ENCODE measurements at places on chromosomes 6 and 20.

GRCh38 chr6:43510827-43511163, 649 bp upstream of the LRRC73 start:
- no peak for DNase-seq

- peak; percentile 33 for DNase-seq
These were observed 5.2 kb downstream of the AGPAT4 start for GRCh38 chr6:161268531-161269210.

DNA sequence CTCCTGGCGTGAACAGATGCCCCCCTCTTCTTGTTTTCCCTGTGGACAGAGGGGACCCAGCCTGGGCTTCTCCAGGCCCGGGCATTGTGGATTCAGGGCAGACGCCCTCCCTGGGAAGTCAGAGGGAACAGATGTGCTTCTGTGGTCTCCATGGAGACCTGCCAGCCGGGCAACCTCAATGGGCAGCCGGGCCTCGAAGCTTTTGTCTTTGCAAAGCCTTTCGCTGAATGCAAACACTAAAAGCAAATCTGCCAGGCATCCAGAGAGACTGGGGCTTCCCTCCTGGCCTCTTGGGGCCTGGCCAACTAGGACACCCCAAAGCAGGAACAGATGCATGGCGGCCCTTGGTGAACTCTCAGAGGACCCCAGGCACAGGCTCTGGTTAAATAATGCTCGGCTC, 370.0 kb upstream of the SULF2 start:
- DNase-seq, result no peak

DNA sequence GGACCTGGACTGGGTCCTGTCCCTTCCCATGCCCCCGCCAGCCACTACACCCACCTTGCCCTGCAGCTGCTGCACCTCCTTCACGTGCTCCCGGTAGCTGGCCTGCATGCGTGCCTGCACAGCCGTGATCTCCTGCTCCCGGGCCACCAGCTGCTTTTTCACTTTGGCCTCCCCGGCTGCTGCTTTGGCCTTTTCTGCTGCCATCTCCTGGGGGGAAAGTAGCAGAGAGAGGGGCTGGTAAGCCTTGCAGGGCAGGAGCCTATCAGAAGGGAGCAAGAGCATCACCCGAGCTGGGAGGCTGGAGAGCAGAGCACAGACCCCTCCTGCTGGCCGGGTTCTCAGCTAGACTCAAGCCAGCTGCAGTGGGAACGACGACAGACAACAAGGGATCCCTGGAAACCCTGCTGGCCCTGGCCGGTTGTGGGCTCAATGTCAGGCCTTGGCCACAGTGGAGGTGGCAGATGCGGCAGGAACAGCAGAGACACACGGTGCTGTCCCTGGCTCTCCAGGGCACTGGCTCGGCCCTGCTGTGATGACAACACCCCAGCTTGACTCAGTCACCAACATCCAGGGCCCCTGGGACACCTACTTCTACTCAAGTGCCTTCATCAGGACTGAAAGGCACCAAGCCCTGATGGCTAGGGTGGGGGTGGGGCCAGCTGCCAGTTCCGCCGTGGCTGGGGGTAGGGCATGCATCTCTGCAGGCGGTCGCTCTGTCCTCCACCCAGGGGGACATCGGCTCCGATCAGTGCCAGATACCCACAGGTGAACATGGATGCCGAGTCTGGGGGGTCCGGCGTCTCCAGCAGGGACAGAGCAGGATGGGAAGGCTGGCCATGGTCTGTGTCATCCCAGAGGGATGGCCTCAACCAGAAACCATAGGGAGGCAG, 45.3 kb downstream of the RRBP1 start:
- no peak for DNase-seq

GRCh38 chr6:170181338-170181690, 109.6 kb downstream of the DLL1 start:
- no peak for DNase-seq

DNA sequence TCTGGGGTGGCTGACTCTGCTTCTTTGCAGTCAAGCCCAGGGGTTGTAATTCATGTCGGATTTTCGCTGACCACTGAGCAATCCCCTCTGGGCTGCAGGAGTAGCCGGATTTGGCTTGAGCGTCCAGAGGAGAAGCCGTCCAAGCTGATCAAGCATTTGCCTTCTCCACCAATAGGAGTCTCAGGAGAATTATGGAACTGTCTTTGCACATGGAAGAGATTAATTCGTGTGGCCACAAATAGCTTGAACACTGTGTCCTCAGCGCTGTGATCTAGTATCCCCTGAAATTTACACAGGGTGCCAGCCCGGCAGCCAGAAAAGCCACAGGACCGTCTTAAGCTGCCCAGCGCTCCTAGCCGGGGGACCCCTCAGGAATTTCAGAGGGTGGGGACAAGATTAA, 37.1 kb downstream of the EYA2 start:
- no peak for DNase-seq

GRCh38 chr6:112237595-112237994, 16.8 kb downstream of the LAMA4 start:
- DNase-seq, result no peak

DNA sequence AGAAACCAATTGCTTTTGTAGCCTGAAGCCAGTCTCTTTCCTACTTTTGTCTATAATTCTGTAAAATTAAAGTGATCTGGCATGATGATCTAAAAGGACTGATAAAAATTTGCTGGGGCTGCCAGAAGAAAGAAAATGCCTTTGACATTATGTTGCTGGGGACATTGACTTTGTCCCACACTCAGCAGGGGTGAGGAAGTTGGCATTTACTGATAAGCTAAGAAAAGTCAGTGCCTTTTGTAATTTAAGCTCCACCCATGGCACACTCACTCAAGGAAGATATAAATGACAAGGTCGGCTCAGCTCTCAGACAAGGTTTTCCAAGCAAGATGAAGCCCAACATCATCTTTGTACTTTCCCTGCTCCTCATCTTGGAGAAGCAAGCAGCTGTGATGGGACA, at the start of gene SEMG1:
Gene SEMG1, plus strand, starts transcription at position 309 of the 400 bp plus-strand sequence. Its CDS starts 21 bp downstream, at position 330.
- DNase-seq, result peak; percentile 23

DNA sequence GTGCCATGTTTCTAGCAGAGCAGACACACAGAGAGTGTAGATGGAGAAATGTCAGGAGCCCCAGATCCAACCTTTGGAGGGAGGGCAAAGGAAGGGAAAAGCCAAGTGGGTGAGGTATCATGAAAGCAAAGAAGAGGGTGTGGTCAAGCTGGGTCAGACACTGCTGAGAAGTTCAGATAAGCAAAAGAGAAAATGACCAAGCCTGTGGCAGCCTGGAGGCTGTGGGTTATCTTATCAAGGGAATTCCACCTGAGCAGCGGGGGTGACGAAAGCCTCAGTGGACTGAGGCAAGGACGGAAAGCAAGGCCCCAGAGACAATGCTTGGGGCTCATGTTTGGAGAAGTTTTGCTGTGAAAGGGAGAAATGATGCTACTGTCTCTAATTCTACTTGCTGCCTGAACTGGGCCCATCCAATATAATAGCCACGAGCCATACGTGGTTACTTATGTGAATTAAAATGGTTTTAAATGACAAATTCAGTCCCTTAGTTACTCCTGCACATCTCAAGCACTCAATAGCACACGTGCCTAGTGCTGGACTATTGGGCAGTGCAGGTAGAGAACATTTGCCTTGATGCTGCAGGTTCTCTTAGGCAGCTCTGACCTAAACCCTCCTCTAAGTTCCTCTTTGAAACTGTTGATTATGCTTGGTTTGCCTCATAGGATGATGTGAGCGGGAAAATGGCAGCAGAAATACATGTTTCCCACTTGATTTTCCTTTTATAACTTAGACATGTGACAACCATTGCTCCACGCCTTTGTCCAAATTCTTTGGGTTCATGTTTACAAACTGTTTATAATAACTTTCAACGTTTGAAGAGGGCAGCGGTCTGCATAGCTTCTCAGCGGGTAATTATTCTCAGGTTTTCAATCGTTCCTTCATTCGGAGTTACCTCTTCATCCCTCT, 63.7 kb downstream of the SLC22A23 start:
- DNase-seq, result no peak

- DNase-seq, result no peak
These were observed 414.0 kb upstream of the OPRM1 start for GRCh38 chr6:153625089-153625488.

GRCh38 chr6:52925042-52925441, 15.5 kb upstream of the GSTA3 start:
- DNase-seq, result no peak

DNA sequence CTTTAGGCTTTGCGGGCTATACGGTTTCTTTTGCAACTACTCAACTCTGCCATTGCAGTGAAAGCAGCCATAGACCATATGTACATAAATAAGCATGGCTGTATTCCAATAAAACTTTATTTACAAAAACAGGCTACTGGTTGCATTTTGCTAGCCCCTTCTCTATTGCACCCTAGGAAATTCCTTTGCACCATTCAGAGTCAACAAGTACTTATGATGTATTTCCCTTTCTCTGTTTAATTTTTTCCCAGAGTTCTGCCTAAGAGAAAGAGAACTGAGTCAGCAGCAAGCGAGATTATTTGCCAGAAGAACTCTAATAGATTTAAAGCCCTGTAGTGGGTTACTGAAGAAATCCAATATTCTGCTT, 33.8 kb downstream of the ADGRF1 start:
- no peak for DNase-seq

GRCh38 chr20:18728870-18729224, 84.7 kb upstream of the SCP2D1 start:
- DNase-seq, result no peak

DNA sequence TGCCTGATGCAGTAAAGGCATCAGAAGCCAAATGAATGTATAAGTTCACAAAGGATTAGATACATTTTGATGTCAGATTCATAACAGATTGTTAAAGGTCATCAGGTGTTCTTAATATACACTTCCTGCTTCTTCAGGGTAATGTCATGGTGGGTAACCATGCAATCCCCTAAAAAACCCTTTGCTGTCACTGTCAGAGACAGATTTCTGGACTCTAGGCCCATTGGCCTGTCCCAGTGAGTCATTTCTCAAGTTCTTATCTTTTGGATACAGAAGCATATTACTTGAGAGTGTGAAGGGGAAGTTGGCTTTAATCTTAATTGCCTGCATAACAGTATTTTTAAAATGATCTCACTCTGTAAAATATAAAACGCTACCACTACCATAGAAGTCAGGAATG, 895.6 kb upstream of the MAP3K7 start:
- no peak for DNase-seq

- DNase-seq, result peak; percentile 29
These were observed 14.4 kb downstream of the FOXP4 start for GRCh38 chr6:41560431-41561192.

DNA sequence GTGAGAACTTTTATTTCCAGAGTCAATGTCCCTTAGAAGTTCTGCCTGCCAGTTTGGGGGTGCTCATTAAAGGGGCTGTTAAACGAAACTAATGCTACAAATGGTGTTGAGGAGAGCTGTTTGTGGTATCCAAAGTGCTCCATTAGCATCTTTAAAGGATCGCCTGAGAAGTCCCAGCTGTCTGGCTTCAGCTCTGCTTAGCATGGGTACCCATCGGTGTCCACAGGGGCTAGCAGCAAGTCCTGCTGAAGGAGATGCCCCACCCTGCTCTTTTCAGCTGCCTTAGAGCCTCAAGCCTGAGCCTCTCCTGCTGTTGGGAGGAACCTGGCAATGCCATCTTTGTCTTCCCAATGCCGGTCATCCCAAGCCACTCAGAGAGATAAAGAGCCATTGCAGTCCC, 111.1 kb downstream of the FOXO3 start:
- no peak for DNase-seq

- DNase-seq, result peak; percentile 54
These were observed 242.6 kb downstream of the ARID1B start for GRCh38 chr6:157019733-157020132.

DNA sequence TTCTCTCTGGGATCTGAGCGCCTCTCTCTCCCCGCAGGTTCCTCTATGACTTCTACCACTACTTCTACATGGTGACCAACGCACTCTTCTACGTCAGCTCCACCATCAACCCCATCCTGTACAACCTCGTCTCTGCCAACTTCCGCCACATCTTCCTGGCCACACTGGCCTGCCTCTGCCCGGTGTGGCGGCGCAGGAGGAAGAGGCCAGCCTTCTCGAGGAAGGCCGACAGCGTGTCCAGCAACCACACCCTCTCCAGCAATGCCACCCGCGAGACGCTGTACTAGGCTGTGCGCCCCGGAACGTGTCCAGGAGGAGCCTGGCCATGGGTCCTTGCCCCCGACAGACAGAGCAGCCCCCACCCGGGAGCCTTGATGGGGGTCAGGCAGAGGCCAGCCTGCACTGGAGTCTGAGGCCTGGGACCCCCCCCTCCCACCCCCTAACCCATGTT, 36.3 kb upstream of the MRGBP start:
- DNase-seq, result no peak

- no peak for DNase-seq
These were observed 223.4 kb upstream of the MCHR2 start for GRCh38 chr6:100217225-100218012.

- DNase-seq, result no peak
These were observed 413.2 kb downstream of the GJA1 start for GRCh38 chr6:121848523-121849255.

DNA sequence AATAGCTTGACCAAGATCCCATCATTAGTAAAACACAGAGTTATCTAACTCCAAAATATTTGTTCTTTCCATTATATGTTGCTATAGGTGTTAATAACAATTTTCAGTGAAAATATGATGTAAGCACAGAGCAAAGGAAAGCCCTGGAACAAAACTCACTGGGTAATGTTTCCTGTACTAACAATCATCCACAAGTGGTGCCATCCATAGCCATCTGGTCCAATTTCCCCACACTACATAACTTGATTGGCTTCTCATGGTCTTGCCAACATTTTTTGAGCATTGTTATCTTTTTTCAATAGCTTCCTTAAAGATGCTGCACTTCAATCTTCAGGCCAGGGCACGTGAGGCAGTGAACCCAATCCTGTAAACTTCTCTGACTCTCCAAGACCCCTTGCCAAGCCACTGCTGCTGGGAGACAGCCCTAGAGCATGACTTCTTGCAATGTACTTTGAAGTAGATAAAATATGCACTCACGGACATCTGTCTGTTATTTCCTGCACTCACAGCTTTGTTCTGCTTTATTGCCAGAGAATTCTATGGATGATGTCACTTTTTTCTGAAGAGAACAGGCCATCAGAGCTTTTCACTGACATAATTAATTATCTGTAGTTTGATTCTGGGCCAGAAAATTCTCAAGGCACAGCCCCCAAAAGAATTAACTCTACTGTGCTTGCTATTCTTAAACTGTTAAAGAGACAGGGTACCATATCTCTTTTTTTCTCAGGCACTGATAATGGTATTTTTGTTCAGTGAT, 97.5 kb upstream of the TMEM30A start:
- DNase-seq, result no peak

DNA sequence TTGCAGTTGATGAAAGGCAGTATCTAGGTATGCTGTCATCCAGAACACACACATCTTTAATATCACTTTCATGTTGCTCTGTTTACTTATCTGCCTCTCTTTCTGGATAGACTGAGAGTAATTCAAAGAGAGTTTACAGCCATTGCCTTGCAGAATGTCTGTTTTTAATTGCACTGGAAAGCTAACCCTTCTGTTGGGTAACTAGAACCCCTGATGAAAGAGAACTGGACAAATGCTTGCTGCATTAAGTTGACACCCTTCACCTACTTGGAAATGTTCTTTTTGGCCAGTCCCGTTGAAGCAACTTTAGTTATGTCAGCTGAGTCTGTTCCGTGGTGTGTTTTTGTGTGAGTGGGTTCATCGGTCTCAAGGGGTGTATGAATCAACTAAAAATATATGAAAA, 383.8 kb upstream of the CITED2 start:
- DNase-seq, result no peak

Data from suppressor macrophage treated with lipopolysaccharide for 4 hours (primary cell).